Stimulated activated CD4-positive, alpha-beta T cell treated with anti-CD3 and anti-CD28 coated beads, Interleukin-4, amount 100 ng/mL, for 1 hour (primary cell): ENCODE measurements at places on chromosomes 3 and 15.

- DNase-seq = no peak
Measured at GRCh38 chr3:102447272-102447671, 12.5 kb downstream of the ZPLD1 start.

DNA sequence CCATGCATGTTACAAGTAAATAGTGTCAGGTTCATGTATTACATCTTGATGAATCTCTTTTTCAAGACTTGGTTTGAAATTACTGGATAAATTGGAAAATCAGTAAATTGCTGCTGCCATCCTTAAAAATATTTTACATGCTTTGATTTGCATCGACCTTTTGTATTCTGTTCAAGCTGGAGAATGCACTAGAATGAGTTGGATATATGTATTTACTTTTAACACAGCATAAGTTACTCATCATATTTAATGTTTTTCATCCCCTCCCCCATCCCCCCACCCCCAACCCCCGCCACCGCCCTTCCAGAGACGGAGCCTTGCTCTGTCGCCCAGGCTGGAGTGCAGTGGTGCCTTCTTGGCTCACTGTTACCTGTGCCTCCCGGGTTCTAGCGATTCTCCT lies 16.8 kb downstream of the UBE2E1 start:
- no peak for DNase-seq

GRCh38 chr3:24405057-24405456 lies 89.6 kb downstream of the THRB start:
- DNase-seq = no peak

DNA sequence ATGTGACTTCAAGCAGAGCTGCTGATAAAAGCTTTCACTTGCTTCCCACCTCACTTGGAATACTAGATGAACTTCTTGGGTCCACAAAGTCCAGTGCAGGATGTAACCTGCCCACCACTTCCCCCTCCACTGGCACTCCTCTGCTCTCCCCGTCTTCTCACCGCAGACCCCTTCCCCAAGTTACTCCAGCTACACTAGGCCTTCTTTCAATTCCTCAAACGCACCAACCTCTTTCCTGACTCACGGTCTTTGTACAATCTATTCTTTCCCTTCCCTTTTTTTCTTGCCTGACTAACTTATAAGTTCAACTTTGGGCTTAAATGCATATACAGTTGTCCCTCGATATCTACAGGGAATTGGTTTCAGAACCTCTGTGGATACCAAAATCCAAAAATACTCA lies 5.2 kb upstream of the ATP13A3 start:
- no peak for DNase-seq

GRCh38 chr3:184058029-184058428 lies 5.2 kb downstream of the HTR3C start:
- no peak for DNase-seq

GRCh38 chr15:34665498-34666116 lies 82.2 kb upstream of the GOLGA8B start:
- no peak for DNase-seq

DNA sequence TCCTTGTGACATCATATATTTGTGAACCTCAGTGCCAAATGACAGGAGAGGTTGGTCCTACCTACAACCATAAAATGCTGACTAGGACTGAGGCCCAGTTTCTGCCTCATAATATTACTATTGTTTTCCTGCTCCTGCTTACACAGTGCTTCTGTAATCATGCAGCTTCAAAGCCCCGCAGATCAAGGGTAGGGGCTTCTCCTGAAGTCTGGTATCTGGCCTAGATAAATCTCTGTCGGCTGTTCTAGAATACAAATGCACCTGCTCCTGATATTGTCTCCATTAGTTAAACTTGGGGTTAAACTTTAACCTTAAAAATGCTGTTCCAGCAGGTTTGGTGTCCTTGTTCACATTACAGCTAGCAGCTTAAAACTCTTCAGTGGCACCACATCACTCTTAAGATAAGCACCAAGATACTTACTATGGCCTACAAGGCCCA lies 552.4 kb downstream of the TUSC7 start:
- no peak for DNase-seq

GRCh38 chr15:100728371-100729201 lies 126.2 kb downstream of the ASB7 start:
- no peak for DNase-seq

DNA sequence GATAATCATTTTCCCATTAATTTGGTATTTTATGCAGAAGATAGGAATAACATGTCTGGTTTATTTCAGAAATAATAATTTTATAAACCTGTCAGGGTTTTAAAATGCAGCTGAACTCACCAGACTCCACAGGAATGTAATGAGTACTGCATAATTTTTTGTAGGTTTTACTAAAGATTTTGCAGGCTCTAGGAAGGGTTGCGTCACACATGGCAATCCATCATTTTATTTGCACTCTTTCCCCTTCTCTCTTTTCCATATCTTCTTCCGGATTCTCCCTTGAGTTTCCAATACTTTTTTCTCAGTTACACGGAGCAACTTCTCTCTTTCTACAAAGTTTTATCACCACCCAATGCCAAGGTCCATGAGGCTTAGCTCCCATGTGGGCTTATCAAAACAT lies 234.7 kb downstream of the NFKBIZ start:
- DNase-seq = no peak

DNA sequence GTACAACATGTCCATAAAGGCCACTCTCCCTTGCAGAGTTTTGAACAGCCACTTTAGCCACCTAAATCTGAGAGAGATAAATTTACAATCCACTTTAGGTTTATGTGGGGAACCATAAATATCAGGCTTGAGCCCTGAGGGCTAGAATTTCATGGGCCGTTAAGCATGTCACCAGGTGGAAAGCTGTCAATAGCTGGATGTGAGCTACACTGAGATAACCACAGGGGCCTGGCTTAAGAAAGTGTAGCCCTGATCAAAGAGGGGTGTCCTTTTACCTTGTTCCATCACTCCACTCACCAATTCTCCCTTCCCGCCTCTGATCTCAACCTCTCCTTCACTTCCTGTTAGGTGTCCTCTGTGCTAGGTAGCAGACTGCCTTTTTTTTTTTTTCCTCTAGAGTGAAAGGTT lies 172.8 kb upstream of the ICE2 start:
- DNase-seq = no peak

DNA sequence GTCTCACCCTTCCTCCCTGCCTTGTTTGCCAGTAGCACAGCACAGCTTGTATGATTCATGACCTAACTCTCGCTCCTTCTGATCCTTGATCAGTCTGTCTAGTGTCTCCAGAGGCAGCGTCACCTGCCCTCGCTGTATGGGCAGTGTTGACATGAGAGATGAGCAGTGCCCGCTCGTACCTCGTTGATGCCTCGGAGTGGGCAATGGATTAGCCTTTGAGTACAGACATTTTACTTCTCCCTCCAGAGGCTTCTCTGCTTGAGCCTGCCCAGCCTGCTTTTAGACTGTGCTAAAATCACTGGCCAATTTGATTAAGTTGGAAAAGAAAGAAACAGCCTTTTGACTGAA lies 569.0 kb downstream of the NTRK3 start:
- no peak for DNase-seq

DNA sequence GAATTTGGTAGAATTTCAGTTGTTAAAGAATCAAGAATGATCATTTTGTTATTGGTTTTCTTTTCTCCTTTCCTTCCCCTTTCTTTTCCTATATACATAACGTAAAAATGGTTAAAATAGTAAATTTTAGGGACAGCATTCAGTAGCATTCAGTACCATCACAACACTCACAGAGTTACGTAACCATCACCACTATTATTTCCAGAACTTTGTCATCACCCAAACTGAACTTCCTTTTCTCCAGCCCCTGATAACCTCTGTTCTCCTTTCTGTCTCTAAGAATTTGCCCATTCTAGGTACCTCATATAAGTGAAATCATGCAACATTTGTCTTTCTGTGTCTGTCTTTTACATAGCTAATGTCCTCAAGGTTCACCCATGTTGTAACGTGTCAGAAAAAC lies 165.3 kb downstream of the AKAP13 start:
- DNase-seq = no peak

DNA sequence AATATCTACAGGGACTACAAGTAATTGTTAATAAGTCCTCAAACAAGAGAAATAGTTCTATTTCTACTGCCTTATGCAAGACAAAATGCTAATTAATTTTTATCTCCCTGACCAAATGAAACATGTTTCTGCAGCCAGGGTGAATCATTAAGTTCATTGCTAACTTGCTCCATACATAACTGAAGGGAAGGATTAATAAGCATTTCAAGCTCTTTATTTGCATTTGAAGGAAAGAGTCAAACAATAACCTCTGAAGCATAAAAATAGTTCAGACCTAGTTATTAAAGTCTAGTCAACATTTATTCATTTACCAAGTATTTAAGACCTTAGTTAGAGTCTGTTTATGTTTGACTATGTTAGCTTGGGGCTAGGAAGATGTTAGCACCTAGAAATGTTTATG lies 120.0 kb downstream of the ATP1B3 start:
- DNase-seq = no peak

- DNase-seq = no peak
Measured at GRCh38 chr3:14768881-14769280, 49.9 kb upstream of the FGD5 start.

DNA sequence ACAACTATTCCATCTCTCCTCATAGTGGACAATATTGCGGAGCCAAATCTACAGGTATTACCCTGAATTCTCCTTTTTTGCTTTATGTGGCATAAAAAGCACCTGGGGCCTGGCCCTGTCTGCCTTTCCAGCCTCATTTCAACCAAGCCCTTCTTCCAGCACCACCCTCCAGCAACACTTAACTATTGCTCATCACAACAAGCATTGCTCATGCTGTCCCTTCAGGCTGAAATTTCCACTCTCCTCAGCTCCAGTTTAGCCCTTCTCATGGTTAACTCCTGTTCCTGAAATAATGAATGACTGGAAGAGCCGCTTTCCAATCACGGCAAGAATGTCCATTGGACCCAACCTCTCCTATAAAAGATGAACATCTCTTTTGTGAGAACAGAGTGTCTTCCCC lies 107.4 kb downstream of the P2RY1 start:
- DNase-seq = no peak

GRCh38 chr3:24591191-24591590 lies 96.5 kb upstream of the THRB start:
- no peak for DNase-seq

GRCh38 chr3:153305189-153305588 lies 143.2 kb downstream of the RAP2B start:
- no peak for DNase-seq

DNA sequence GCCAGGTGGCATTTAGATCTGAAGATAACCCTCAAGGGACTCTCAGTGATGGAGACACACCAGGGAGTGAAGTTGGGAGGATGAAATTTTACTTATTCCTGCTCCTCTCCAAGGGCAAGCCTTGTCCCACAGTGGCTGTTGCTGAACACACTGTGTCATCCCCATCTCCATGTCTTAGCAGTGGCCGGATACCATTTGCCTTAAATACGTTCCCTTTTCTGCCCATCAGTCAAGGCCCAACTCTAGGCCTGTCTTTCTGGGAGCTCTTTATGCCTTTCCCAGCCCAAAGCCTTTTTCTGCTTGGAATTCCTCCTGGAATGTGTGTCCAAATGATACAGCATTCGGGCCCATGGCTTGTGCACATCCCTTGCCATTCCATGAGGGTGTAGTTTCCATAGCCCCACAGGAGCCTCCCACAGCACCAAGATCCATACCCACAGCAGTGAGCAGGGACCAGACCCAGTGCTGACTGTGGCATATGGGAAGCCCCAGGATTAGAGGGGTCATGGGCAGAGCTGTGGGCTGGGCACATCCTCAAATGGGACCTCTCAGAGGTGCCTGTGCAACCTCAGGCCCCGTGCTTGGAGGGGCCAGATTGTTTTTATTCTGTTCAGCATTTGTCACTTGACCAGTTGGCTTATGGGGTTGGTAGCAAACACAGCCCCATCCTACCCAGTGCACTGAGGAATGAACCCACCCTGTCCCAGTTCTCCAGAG lies 63.7 kb upstream of the PRR23C start:
- no peak for DNase-seq

DNA sequence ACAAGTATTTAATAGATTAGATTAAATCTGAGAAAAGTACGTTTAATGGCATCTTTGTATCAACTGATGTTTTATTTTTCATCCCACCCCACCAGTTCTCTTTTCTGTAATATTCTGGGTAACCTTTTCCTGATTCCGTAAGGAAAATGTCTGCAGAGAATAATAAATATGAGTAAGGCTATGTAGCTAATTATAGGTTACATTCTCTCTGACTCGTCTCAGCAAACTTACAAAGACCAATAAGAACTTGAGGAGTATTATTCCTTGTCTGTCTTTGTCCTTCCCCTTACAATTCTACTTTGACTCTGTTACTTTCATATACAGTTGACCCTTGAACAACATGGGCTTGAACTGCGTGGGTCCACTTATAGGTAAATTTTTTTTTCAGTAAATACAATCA lies 12.1 kb downstream of the SNAP23 start:
- DNase-seq = no peak

DNA sequence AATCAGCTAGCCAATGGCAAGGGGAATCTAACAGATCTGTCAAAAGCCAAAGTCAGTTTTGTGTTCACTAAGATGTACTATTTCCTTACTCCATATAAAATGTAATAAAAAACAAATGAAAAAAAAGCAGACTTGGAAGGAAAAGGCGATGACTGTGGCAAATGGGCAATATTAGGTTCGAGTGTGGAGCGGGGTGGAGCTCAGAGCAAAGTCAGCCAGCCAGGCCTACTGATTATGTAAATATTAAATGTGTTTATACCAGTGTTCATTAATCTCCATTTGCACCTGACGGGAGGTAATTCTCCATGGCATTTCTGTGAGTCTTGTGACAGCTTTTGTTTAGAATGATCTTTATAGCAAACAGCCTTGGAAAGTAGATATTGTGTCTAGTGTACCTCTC lies 96.2 kb upstream of the KCNMB2 start:
- DNase-seq = no peak

GRCh38 chr15:92709110-92709790 lies 53.7 kb upstream of the FAM174B start:
- DNase-seq = no peak

DNA sequence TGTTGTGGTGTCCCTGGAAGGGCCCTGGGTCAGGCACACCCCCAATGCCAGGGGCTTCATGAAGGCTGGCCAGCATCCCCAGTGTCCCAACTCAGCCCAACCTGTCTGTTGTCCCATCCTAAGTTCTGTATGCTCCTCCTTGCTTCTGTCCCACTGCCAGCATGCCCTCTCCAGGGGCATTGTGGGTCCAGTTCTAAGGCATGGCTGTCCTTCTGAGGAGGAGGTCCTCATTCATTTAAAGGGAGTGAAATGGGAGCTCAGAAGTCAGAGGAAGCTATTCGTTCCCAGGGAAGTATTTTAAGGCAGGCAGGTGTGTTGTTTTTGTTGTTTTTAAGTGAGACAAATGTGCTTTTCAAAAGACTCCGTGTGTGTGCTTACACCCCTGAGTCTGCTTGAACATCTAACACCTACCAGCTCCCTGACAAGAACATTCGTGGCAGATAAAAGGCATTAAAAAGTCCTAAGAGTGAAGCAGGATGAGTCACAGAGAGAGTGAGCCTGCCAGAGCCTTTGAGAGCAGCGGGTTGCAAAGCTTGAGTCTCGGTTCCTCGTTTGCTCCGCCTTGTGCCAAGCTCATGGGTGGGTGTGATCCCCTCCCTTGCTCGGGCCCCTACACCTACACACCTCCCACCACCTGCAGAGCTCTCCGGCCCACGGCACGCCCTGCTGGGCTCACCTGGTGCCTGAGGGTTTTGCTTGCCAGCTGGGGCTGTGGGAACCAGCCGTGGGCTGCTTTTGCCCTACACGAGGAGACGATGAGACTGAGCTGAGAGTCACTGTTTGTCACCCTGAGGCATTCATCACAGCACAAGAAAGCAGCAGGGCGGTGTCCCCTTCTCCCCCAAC lies 183.4 kb upstream of the TOPAZ1 start:
- DNase-seq = peak; percentile 44

- DNase-seq = peak; percentile 66
Measured at GRCh38 chr15:71743861-71744382, 66.4 kb upstream of the NR2E3 start.

- DNase-seq = no peak
Measured at GRCh38 chr3:30933478-30934207, 39.2 kb upstream of the GADL1 start.
